Activated CD8-positive, alpha-beta memory T cell treated with anti-CD3 and anti-CD28 coated beads for 1 hour (primary cell): ENCODE measurements at places on chromosomes 12 and 14.

GRCh38 chr12:112443916-112444315 lies 25.2 kb downstream of the PTPN11 start:
- DNase-seq, result no peak

DNA sequence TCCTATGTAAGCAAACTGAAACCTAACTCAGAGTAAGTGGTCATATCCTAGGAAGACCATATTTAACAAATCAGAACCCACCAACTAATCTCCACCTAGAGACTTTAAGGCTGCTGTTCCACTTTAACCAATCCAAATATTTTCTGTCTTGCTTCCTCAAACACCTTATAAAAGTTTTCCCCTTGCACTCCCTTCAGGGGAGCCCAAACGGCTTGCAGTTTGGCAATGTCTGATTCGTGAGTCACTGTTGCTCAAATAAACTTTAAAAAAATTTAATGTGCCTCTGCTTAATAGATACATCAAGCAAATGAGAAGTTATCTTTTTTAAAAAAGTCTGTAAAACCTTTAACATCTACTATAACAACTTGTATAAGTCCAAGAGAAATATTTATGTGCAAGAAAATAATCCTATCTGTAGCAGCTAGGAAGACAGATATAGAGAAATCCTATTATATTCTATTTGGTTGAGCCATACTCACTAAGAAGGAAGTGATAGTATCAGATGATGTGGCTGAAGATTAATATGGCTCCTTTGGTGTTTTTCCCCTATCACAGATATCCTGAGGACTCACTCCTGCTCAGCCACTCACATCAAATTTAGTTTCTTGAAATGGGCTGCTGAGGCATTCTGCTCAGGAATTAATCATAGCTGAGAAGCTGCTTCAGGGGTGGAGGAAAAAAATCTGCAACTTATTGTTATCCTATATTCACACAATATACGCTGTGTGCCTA lies 65.1 kb upstream of the DUSP6 start:
- DNase-seq, result no peak

- no peak for DNase-seq
Measured at GRCh38 chr12:3712209-3712992, 40.5 kb downstream of the CRACR2A start.

- DNase-seq, result no peak
Measured at GRCh38 chr14:71658261-71658860, 273.9 kb upstream of the RGS6 start.

DNA sequence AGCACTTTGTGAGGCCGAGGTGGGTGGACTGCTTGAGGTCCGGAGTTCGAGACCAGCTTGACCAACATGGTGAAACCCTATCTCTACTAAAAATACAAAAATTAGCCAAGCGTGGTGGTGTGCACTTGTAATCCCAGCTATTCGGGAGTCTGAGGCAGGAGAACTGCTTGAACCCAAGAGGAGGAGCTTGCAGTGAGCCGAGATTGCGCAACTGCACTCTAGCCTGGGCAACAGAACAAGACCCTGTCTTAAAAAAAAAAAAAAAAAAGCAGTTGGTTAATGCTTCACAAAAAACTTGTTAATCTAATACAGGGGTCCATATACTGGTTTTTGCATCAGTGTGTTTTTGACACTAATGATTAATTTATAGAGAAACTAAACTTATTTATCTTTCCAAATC lies 18.5 kb upstream of the SLC7A8 start:
- no peak for DNase-seq

DNA sequence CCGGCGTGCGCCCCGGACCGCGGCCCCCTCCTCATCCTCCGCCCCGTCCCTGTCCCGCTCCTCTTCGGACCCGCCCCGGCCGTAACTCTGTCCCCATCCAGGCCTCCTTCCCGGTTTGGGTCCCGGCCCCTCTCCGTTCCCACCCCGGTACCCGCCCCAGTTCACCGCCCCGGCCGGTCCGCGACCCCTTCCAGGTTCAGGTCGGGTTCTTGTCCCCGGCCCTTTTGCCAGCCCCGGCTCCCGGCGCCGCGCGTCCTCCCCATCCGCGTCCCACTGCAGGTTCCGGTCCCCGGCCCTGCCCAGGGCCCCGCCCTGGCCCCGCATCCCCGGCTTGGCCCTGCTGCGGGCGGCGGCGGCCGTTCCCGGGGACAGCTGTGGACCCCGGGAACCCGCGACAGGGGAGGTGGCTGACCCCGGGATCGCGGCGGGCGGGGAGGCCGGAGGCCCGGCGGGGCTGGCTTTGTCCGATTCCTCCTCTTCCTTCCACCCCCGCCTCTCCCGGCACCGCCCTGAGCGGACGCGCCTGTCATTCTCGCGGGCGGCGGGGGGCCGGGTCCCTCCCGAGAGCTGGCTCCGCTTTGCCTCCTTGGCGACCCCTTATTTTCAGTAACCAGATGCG lies 601 bp downstream of the KLC1 start:
- no peak for DNase-seq

DNA sequence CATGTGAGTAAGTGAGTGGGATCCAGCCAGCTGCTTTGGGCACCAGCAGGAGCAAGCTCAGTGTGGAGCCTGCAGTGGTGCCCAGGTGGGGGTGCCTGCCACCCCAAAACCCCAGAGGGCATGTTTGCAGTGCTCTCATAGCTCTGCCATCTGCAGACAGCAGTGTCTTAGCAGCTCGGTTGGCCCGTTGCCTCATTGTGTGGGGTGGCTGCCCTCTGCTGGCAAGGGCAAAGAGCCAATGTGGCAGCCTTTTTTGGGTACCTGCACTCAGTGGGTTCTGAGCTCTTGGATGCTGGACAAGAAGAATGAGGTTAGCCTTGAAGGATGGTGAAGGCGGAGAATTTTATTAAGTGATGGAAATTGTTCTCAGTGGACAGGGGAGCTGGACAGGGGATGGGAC lies 52.3 kb downstream of the NEUROD4 start:
- DNase-seq, result peak; percentile 44

DNA sequence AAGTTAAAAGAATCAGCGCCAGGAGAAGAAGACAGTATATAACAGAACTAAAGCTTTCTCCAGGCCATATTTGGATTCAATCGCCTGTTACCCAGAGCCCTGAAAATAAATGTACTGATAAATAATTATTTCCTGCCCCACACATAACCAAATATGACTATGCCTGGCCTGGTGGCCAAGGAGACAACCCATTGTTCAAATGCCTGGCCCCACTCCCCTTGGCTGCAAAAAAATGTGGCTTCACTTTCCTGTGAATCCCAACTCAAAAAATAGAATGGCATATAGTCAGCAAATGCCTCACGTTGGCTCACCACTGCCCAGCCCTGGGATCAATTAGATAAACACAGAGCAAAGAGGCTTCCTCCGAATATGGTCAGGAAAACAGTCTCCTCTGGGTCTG lies 472.1 kb downstream of the BCL11B start:
- DNase-seq, result no peak
